Vagina (tissue), 2 donors: ENCODE measurements at places on chromosomes 7 and 10. TPM values are rescaled to one million over a fixed set of nuclear protein-coding genes. Genes with fewer than 3 reads are reported as not detected.

IL15RA gene
- 41.0 TPM for total RNA-seq

ANKRD61 gene
- total RNA-seq: not detected

NPFFR1 gene
- total RNA-seq: not detected

PLPP4 gene
- 2.5 TPM for total RNA-seq

EVX1 gene
- total RNA-seq: 2.5 TPM

NUDCD3 gene
- 48.6 TPM for total RNA-seq

PNLIPRP1 gene
- total RNA-seq: not detected

PDLIM1 gene
- total RNA-seq: 181 TPM

OR2A1 gene
- total RNA-seq: 0.25 TPM

UCN3 gene
- total RNA-seq: not detected

TWIST1 gene
- 11.5 TPM for total RNA-seq

HOXA5 gene
- total RNA-seq: 6.1 TPM

FXYD4 gene
- total RNA-seq: not detected

SH2D4B gene
- total RNA-seq: not detected

APBB1IP gene
- 7.4 TPM for total RNA-seq

TMEM236 gene
- not detected for total RNA-seq

MEIG1 gene
- total RNA-seq: not detected

CLRN3 gene
- total RNA-seq: not detected

GSTO2 gene
- 13.8 TPM for total RNA-seq

PRLHR gene
- total RNA-seq: 23.1 TPM

HOXA13 gene
- 14.5 TPM for total RNA-seq

NKX2-3 gene
- not detected for total RNA-seq

GATA3 gene
- 8.6 TPM for total RNA-seq

XRCC2 gene
- 1.7 TPM for total RNA-seq

NACAD gene
- 9.6 TPM for total RNA-seq

CALY gene
- total RNA-seq: 4.7 TPM

NME8 gene
- not detected for total RNA-seq

AKR1C8 gene
- total RNA-seq: not detected

ZNF775 gene
- total RNA-seq: 4.4 TPM

PLEKHS1 gene
- total RNA-seq: not detected

FAM13C gene
- total RNA-seq: 12.8 TPM
